ENCODE measurements at places on chromosomes 7 and 10.

DNA sequence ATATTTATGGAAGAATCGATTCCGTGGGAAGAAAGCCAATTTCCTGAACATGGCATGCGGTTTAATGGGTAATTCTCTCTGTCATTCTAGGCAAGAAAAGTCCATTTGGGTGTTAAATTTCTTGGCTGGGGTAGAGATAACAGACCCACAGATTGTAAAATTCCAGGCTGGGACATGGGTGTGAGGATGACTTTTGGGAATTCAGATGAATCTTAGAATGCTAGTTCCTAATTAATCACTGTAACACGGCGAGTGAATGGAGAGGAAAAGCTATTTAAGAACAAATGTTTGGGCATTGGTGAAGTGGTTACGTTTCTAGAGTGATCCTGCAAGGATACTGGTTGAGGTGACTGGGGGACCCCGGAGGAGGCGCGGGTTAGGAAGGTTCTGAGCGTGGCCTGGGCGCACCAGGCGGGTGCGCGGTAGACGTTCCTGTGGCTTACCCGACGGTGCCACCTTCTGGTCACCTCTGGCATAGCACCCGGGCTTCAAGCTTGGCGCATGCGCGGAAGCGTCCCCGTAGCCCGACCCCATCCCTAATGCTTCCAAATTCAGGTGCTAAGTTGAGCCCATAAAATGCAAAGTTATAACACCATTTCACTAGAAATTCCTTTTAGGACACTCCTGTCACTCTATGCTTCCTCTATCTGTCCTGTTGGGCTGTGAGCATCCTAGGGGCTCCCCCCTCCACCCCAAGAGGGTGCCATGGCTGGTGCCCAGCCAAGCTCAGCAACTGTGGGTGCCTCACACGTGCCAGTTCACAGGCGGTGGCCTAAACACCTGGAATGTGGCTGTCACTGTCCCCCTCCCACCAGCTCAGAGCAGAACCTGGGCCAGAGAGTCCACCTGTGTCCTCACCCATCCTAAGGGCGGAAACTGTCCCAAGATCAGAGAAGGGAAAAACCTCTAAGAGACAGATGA lies 104.4 kb downstream of the PTPRE start:
- peak; percentile 68 for DNase-seq

GRCh38 chr10:97338041-97338440 lies 3.5 kb upstream of the FRAT2 start:
- DNase-seq = no peak

GRCh38 chr10:80485076-80485945 lies 31.2 kb downstream of the TSPAN14 start:
- DNase-seq = no peak

DNA sequence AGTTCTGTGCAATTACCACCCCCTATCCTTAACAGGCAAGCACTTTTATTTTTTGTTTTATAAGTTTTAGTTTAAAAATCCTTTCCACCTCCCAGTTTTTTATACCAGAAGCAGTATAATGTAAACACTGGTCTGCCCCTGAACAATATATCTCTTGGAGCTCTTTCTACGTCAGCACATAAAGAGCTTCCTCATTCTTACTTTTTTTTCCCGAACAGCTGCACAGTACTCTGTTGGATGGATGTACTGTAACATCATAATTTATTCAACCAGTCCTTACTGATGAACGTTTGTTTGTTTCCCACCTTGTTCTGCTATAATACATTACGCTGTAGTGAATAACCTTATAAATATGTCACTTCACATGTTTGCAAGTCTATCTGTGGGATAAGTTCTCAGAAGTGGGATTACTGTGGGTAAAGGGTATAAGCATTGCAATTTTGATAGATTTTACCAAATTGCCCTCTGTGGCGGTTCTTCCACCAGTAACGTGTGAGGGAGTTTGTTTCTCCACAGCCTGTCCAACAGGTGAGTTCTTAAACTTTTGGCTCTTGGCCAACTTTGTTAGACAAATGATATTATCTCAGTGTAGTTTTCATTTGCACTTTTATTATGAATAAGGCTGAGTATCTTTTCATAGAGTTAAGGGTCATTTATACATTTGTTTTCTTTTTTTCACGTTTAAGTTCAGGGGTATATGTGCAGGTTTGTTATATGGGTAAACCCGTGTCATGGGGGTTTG lies 32.8 kb downstream of the ADRA2A start:
- DNase-seq = no peak

GRCh38 chr7:144006692-144007042 lies 6.5 kb downstream of the OR6B1 start:
- DNase-seq = no peak

DNA sequence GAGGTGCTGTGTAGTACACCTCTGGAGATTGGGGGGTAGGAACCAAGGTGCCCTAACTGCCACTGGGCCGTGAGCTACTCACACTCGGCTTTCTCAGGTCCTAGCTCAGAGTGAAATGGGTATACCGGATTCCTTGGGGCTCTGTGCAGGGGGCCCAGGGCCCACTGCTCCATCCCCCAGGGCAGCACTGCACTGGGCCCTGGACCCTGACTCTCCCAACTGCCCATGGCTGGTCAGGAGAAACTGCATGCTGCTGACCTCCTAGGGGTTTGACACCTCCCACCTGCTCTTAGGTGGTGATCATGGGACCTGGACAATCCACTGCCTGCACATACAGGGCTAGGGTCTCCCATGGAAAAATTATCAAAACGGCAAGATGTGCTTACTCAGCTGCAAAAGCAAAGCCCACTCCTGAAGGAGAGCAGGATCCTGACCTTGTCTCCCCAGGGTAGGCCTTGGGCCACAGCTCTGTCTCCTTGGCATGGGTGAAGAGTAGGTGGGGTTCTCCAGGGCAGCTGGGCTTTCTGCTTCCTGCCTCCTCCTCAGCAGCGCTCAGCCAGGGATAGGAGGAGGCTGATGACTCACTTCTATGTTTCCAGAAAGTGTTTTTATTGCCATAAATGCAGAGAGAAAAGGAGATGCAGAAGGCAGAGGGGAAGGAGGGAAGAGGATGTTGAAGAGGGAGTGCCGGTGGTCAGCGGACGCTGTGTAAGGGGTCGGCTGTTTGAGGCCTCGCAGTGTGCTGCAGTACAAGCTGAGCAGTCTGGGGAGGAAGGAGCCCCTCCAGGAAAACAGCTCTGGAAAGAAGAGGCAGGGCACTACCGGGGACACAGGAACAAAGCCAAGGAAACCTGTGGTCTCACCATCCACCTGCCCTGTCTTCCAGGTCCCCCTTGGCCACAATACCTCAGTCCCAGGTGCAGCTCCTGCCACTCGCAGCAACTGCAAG lies 107.8 kb downstream of the ARHGAP22 start:
- no peak for DNase-seq

DNA sequence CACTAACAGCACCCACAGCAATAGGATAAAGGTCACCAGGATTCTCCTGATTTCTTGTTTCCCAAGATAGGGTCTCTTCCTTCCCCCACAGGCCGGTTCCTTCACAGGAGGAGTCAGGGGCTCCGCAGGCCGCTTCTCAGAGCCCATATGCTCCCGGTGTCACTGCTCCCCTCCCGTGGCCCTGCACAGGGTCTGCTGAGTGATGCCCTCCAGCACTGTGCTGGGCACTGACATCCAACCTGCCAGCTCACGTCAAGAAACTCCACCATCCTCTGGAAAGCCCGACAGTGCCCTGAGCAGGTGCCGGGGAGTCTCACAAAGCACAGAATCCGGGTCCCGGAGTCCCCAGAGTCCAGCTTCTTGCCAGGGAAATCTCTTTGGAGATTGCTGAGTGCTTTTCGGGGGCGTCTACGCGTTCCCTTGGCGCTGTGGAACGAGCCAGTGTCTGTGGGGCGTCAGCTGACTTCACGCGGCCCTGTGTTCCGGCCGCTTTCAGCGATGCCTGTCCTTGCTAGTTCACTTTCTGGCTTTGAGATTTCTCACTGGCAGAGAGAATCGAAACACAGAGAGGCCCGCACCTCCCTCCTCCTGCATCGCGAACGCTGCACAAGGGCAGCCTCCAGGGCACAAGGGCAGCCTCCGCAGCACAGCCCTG lies 567.5 kb downstream of the DNAJB6 start:
- DNase-seq = no peak

DNA sequence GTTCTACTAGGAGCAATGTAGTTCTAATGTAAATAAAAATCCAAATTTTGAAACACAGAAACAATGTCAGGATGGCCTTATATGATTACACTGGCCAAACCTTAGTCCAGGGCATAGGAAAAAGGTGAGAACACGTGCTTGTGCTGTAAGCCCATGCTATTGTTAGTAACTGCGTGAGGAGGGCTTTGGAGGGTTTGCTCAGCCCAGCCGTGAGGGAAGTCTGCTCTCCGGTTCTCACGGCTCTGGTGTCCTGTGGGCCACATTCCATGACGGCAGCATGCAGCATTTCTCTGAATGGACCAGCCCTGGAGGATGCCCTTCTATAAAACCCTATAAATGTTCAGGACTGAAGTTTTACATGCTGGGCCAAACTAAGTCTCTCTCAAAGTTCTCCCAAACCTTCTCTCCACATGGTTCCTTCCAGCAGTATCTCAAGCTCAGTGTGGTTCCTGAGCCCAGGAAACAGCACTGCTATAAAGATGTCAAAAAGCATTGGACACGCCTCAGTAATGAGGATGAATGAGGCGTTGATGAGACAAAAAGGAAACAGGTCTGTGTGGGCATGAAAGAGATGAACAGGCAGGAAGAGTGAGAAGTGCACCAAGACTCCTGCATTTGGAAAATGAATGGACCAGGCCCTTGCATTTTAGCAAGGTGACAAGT lies 174.8 kb upstream of the CDCA7L start:
- no peak for DNase-seq

GRCh38 chr10:13571541-13571940 lies 15.2 kb upstream of the PRPF18 start:
- DNase-seq = no peak

DNA sequence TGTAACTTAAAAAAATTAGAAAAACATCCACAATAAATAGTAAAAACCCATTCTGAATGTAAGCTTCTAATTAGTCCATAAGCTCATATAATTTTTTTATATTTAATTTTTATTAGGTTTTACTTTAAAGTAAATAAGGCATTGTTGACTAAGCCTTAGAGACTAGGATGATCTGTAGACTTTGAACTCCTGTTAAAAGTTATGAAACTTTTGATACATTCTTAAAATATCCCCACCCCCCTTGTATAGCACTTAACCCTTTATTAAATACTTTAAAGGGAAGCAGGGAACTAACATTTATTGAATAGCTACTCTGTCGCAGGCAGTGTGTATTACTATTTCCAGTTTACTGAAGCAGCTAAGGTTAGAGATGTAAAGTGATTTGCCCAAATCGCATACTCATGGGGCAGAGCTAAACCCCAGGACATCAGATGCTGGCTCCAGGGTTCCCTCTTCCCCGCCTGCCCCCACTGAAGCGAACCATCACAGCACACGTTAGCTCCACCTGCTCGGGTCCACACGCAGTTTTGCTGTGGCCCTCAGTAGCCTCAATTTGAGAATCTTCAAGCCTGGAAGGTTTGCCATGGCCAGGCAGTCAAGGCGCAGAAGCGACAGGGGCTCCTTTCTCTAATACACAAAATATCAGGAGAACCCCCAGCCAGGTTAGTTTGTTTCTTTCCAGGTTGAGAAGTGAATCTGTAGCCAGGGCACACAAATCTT lies 762 bp downstream of the PON1 start:
- no peak for DNase-seq

DNA sequence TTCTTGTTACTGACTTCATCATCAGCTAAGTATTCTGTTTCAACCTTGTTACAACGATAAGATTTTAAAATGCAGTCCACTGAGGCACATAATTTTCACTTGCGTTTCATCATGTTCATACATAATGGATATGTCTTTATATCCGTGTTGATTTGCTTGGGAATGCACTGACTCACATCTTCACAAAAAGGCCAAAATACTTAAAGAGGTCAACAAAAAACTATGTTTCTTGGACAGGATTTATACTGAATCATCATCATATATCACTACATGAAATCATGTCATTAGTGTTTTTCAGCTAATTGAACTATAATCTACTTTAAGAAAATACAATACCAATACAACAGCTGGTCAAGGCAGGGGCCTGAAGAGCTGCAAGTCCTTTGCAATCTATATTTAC lies 324.5 kb upstream of the KLF6 start:
- no peak for DNase-seq

- no peak for DNase-seq
Measured at GRCh38 chr7:16270844-16271243, 150.5 kb downstream of the CRPPA start.

DNA sequence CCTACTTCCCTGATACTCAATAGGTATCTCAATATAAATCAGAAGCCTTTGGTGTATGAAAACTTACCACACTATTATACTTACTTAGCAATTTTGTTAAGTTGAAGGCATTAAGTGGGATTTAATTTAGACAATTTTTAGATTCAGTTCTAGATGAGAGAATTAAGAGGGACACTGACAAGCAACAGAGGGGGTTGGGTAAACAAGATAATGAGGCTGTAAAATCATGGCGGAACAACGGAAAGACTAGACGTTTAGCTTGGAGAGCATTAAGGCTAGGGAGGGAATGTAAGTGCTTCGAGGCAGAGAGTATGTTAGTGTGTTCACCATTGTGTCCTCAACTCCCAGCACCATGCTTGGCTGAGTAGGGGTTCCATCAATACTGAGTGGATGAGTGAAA lies 71.3 kb downstream of the DENND11 start:
- DNase-seq = no peak

DNA sequence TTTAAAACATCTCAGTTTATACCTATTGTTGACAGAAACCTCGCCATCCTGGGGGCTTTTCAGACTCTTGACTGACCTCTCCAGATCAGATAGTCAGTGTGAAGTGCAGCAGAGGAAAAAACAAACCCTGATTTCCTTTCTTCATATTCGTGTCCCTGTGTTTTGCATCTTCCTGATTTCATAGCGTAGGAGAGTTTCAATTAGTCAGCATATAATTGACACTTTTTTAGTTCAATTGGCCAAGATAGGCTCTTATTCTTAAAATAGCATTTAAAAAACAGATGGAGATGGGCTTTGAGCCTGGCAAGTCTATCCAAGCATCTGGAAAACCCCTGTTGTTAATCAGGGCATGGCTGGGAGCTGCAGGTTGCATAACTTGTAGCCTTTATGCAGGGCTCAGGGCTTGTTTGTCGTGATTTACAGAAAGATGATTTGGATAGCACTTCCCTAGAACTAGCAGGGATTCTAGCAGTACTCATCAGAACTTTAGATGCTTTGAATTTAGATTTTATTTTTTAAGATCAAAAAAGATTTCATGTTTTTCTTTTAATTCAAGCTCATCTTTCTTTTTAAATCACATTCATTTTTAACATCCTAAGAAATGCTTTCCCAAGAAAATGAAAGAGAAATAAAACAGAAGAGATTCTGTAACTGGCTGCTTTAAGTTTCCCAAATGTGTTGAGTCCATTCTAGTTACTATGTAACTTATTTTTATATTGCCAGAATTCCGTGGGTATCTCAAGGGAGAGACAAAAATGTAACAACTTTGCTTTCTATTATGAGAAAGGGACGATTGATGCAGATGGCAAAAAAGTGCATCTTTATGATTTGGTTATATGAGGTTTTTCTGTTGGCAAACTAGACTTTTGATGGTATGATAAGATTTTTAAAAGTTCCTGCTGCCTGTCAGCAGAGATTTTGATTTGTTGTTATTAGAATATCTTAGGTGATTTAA lies 270.8 kb upstream of the FZD8 start:
- DNase-seq = no peak

Data from stimulated activated naive CD4-positive, alpha-beta T cell (primary cell).